ENCODE measurements at places on chromosomes 2 and 18. TPM values are rescaled to one million over a fixed set of nuclear protein-coding genes. Genes with fewer than 3 reads are reported as not detected.

DNA sequence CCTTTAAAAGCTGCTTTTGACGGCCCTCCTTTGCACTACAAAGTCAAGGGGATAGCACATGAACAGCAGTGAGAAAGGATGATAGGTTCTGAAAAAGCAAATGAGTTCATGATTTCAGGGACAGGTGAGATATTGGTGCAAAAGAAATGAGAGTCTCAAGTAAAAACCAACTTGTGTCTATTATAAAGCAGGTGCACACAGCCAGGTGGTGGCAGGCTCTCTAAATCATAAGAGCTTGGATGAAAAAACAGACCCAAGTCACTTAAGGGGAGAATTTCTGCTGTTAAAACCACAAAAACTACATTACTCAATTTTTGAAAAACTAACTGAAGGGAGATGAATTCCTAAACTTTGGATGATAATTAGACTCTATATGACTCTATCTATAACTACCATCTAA, 201.5 kb downstream of the SP3 start:
- no peak for DNase-seq

- no peak for DNase-seq
Measured at GRCh38 chr18:78978349-78979055, 1.1 kb upstream of the SALL3 start.

- DNase-seq, result no peak
Measured at GRCh38 chr18:3839581-3839981, 389.6 kb downstream of the TGIF1 start.

DNA sequence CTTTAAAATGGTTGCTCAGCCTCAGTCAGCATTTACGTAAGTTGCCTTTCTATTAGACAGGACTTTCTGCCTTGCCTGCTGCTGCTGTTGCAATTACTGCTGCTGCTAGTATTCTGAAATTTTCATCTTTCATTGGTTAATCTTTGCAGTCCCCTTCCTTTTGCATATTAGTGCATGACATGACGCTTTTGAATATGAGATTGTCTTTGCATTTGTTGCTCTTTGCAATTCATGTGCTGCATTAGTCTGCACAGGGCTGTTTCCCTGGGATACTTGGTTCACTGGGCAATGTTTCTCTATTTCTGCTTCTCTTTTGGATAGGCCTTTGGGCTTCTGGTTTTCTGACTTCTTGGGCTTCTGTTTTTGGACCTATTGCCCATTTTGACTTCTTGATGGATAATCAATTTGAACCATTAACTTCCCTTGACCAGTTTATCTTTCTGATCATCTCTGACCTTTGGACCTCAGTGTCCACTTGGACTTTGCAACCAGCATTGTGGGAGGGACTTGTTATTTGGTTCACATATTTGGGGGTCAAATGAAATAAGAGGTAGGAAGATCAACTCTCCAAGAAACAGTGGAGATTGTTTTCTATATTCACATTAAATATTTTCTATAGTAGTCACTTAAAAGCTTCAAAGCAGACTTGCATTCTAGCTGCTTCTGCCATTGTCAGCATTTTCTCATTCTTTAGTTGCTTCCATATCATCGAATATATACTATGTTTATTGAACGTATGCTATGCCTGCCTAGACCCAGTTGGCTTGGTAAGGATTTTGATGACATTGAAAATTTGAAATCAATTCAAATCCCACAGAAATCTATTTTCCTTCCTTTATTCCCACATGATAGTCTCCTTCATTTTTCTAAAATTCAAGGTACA, 12.5 kb upstream of the BUB1 start:
- no peak for DNase-seq

GRCh38 chr2:132374151-132374550, 42.5 kb upstream of the GPR39 start:
- DNase-seq, result no peak

DNA sequence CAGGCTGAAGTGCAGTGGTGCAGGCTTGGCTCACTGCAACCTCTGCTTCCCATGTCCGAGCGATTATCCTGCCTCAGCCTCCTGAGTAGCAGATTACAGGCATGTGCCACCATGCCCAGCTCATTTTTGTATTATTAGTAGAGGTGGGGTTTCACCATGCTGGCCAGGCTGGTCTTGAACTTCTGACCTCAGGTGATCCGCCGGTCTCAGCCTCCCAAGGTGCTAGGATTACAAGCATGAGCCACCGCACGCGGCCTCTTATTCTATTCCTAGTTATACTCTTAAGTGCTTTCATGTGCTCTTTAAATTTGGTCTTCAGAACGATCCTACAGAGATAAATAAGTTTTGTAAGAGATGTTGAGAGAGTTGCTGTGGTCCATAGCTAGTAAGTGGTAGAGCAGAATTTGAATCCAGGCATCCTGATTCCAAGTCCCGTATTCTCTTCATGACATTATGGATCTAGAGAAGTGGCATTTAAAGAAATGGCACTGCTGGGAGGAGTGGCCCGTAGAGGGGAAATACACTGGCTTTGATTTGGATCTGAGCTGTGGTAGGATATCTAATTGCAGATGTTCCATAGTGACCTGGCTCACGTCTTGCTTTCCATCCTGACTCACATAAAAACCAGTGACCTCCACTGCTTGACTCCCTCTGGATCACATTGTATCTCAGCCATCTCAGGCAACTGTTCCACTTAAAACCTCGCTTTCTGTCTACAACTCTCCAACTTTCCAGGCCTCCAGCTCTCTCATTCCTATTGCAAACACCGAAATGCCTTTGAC, 22.8 kb upstream of the ME2 start:
- no peak for DNase-seq

GRCh38 chr18:78582898-78583738, 396.5 kb upstream of the SALL3 start:
- no peak for DNase-seq

The OBSL1 gene
- 15.2 TPM for total RNA-seq

The CFAP210 gene
- total RNA-seq, result not detected

The FIGN gene
- total RNA-seq, result 1.4 TPM

The TNFRSF11A gene
- total RNA-seq, result under 0.01 TPM

The NYAP2 gene
- not detected for total RNA-seq

The LIMS4 gene
- not detected for total RNA-seq
